ENCODE measurements at places on chromosomes 16 and 17.

DNA sequence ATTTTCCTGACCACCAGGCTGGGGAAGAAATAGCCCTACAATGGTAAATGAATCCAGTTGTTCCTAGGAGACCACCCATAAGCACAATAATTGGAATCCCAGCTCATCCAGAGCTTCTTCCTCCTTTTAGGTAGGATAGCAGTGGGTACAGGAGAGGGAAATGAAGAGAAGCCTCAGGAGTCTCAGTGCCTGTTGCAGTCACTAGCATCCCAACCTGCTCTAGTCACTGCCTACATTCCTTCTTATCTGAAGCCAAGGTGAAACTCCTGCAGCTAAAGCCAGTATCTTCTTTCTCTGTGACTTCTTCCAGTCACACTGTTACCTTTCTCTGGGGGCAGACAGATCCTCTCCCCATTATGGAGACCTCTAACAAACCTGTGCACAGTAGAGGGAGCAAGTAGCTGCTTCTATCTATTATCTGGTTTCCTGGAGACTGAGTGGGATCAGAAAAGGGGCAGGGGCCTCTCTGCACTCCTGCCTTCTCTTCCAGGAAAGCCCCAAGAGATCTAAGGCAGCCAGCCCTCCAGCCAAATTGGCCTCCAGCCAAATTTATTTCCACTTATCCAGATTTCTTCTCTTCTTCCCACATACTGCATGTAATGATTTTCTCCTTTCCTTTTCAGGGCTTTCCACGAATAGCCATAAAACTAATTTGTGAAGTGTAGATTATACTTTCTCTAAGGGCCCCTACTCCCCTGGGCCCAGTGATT is 85.5 kb downstream of the SSH2 start:
- DNase-seq: no peak

- no peak for DNase-seq
Observed at GRCh38 chr17:82674656-82675475, 23.6 kb downstream of the RAB40B start.

- DNase-seq: no peak
Observed at GRCh38 chr16:29649588-29650494, 13.2 kb upstream of the SPN start.

DNA sequence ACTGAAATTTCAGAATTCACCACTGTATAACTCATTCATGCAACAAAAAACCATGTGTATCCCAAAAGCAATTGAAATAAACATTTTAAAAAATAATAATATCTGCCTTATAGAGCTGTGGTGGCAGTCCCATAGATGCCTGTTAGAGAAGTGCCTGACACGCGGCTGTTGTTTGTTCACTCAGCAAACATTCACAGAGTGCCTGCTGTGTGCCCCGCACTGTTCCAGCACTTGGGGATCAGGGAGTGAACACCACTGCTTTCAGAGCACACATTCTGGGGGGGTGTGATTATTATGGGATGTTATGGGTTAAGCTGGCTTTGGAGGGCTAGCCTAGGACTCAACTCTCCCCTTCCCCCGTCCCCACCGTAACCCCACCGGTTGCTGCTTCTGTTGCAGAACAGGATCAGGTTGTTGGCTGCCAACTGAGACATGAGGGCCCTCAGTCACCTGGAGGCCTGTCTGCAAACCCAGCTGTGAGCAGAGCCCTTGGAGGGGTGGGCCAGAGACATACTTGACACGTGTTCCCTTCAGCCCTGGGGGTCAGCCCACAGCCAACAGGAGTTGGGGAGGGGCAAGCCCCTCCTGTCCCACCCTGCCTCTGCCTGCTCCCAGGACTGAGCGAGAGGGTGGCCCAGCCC is 103.3 kb upstream of the CIBAR2 start:
- no peak for DNase-seq

GRCh38 chr16:27486344-27486743 is 63.4 kb downstream of the GTF3C1 start:
- no peak for DNase-seq

- no peak for DNase-seq
Observed at GRCh38 chr17:13337151-13337550, 264.6 kb downstream of the HS3ST3A1 start.

- no peak for DNase-seq
Observed at GRCh38 chr17:41825175-41825845, 10.7 kb downstream of the NT5C3B start.

DNA sequence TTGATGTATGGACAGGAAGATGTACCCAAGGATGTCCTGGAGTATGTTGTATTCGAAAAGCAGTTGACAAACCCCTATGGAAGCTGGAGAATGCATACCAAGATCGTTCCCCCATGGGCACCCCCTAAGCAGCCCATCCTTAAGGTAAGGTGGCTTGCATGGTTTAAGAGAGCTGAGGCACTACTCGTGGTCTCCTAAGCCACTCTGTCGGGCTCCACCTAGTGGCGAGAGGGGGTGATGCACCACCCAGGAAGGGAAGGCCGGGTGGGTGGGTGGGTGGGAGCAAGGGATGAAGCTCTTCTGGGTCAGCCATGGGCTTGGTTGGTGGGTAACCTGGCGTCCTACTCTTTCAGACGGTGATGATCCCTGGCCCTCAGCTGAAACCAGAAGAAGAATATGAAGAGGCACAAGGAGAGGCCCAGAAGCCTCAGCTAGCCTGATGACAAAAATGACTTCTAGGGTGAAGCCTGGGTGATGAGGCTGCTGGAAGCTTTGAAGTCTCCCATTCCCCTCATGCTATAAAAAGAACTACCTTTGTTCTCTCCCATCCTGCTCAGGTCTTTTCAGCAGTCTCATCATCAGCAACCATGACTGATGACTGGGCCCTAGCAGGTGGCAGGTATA is 21.5 kb downstream of the GPR179 start:
- peak; percentile 2 for DNase-seq

GRCh38 chr16:20673882-20674683 is 23.4 kb downstream of the ACSM1 start:
- DNase-seq: no peak

GRCh38 chr17:35750526-35751395 is 2.3 kb downstream of the GAS2L2 start:
- DNase-seq: no peak

DNA sequence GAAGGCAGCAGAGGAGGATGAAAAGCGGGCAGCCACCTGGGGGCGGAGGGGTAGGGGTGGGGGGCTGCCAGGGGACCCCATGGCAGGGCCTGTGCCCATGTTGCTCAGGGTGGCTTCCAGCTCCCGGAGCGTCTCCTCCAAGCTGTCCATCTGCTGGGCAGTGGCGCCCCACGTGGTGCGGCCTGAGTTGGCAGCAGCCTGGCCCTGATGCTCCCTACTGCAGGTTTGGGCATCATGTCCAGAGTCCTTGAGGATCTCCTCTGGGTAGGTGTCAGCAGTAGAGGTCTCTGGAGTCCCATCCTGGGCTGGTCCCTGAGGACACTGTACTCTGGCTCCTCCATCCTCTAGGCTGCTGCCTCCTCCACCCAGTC is 60.9 kb downstream of the SRCIN1 start:
- DNase-seq: no peak

- DNase-seq: no peak
Observed at GRCh38 chr17:17445296-17445924, 31.4 kb upstream of the MED9 start.

GRCh38 chr16:11677959-11678881 is 10.0 kb downstream of the SNN start:
- DNase-seq: no peak

DNA sequence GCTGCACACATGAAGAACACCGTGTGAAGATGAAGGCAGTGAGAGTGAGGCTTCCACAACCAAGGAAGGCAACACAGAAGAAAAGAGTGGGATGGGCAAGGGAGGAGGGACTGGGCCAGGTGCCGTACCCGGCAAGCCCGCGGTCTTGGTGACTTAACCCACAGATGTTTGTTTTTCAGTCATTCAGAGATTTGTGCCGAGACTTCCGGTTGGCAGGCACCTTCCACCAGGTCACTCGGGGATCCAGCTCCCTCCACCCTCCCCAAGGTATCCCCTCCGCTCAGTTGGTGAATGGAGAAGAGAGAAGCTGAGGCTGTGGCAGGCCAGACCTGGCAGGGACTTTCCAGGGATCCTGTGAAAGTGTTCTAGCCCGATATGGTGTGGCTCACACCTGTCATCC is 4.9 kb upstream of the KREMEN2 start:
- no peak for DNase-seq

Data from NCI-H748 treated with DMSO at 0.1 percent for 48 hours (cell line).